ENCODE measurements at places on chromosomes 5 and 9.

DNA sequence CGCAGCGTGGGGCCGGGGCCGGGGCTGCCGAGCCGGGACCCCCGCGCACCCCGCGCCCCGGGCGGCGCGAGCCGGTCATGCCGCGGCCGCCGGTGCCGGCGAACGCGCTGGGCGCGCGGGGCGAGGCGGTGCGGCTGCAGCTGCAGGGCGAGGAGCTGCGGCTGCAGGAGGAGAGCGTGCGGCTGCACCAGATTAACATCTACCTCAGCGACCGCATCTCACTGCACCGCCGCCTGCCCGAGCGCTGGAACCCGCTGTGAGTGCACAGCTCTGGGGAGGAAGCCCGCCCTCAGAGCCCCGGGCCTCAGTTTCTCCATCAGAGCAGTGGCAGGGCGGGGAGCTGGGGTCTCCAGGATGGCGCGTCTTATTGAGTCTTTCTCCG is 335 bp downstream of the GALNT12 start:
- DNase-seq = no peak

DNA sequence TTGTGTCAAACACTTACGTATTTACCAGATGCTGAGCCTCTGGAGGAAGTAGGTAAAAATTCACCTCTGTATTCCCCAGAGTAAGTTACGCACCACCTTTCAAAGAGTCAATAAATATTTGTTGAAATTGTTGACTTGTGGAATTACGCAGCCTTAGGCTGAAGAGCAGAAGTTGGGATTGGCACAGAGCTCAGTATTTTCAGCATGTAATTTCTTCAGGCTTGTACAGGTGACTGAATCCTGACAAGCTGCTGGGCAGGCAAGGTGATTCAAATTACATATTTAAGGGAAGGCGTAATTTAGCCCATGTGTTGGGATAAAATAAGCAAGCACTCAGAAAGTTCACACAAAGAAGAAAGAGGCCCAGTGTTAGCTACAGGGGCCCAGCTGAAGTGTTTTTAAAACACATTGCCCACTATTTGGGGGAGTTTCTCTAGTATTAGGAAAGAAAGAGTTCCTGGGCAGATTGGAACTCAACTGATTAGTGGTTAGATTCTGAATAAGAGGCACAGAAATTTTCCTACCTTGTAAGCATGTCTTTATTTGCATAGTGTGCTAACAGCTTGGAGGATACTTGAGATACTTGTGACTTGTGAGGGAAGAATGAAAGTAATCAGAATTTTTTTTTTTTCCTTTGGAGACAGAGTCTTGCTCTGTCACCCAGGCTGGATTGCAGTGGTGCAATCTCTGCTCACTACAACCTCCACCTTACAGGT is 165.3 kb upstream of the FBXL7 start:
- no peak for DNase-seq

DNA sequence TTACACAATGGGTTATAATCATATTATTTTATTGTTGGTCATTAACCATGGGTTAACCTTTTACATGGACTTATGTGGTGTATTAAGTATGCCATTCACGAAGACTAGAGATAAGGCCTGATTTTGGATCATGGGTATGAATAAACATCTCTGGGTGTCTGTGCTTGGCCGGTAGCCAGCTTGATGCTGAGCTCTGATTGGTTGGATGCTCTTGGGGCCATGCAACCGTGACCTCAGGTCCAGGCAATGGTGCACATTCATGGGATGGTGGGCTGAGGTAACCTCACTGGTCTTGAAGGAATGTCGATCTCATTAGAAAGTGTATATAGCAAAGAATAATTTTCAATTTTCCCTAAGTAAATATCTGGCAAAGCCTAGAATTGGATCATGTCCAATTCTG is 158.2 kb upstream of the IL12B start:
- no peak for DNase-seq

DNA sequence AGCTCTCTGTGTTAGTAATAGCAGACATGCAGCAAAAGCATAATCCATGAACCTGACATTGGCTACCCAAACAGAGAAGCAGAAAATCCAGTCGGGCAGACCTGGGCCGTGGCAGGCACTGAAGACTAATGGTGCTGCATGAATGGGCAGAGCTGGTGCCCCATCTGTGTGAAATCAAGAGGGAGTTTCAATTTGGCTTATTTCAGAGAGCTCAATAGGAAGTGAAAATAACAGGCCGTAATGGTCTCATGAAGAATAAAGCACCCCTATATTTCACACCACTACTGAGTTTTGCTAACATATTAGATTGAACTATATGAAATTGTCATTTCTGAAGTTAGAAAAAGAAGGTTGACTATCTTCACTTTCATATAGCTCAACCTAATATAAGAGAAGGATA is 149.7 kb downstream of the ENC1 start:
- DNase-seq = no peak

Data from liver (tissue), 10 donors.